ENCODE measurements at places on chromosomes 12 and 14. TPM values are rescaled to one million over a fixed set of nuclear protein-coding genes. Genes with fewer than 3 reads are reported as not detected.

APOF gene
- not detected for total RNA-seq

FAM216A gene
- 5.1 TPM for total RNA-seq

FAM186B gene
- total RNA-seq, result not detected

DNA sequence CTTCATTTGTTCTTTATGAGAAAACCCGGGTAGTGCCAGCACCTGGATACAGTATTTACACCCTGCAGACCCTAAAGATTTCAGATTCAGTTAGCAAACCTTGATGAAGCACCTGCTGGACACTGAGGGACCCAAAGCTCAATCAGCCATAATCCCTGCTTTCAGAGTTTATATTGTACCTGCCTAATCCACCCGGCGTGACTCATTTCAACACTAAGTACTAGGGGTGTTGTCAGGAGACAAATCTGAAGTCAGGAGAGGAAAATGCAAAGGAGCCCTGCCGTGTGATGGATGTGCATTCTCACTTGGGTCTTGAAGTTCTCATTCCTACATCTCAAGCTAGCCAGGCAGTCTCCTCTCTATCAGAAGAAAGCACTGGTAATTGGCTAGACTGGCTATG, 176.7 kb upstream of the BCL2L14 start:
- H3K27ac ChIP-seq, result no peak overlapping the region
- H3K36me3 ChIP-seq, result peaks cover 46% of the 10 kb centered on the region
- no peak for ATAC-seq
- H3K4me1 ChIP-seq, result no peaks in the 10 kb centered on the region
- H3K4me3 ChIP-seq, result no peak overlapping the region
- H3K27me3 ChIP-seq, result no peaks in the 10 kb centered on the region

EPYC gene
- not detected for total RNA-seq

DNA sequence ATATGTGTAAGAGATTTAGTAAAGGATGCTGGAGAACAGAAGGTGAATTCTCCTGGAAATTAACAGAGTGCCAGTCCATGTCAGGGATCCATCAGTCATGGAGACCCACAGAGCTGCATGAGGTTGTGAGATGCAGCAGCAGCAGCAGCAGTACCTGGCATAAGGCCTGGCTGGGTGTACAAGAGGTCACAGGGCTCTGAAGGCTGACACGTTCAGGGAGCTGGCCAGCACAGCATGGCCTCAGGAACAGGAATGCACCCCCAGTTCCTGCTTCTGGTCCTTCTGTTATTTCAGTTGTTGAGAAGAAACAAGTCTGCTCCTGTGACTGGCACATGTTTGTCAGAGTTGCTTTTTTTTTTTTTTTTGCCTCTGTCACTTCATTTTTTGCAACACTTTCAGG, 210.8 kb downstream of the CNTN1 start:
- no peak overlapping the region for H3K27ac ChIP-seq
- ATAC-seq, result peak; percentile 41
- H3K27me3 ChIP-seq, result no peaks in the 10 kb centered on the region
- H3K36me3 ChIP-seq, result no peaks in the 10 kb centered on the region
- peaks cover 12% of the 10 kb centered on the region for H3K4me1 ChIP-seq
- H3K4me3 ChIP-seq, result no peak overlapping the region

DNA sequence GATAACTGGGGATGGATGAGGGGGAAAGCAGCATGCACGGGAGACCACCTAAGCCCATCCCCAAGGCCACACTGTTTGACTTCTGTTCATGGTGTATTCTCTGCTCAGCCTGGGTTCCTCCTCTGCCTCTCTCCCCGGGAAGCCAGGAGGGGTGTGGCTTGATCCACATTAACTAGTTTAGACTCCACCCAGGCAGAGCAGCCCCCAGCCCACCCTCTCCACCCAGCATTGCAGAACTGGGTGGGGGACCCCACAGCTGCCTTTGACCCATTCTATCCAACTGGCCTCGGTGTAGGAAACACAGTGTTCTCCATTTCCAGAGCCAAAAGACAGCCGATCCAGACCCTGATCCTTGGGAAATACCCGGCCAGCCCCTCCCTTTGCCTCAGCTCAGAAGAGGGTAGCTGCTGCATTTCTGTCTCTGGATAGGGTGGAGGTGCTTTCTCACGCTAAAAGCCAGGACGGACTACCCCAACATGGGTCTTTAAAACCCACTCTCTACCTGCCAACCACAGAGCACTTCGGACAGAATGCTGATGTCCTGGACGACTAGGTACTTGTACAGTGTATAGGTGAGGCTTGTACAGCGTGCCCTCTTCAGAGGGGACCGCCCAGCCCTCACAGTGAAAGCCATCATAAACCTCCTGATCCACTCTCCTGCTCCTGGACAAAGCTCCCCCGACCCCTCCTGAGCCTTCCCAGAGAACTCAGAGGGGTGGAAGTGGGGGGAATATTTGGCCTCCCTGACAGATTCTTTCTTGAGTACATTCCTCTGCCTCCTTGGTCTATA, 9.4 kb downstream of the SPRYD3 start:
- H3K27me3 ChIP-seq, result no peaks in the 10 kb centered on the region
- peak; percentile 53 for ATAC-seq
- no peak overlapping the region for H3K4me3 ChIP-seq
- H3K4me1 ChIP-seq, result peaks cover 100% of the 10 kb centered on the region
- H3K36me3 ChIP-seq, result no peaks in the 10 kb centered on the region

- ATAC-seq, result no peak
- H3K27ac ChIP-seq, result no peak overlapping the region
- no peaks in the 10 kb centered on the region for H3K27me3 ChIP-seq
- no peaks in the 10 kb centered on the region for H3K4me1 ChIP-seq
- H3K36me3 ChIP-seq, result peaks cover 5% of the 10 kb centered on the region
- H3K4me3 ChIP-seq, result no peak overlapping the region
Observed at GRCh38 chr14:80518173-80518572, 306.9 kb upstream of the DIO2 start.
